ENCODE measurements at places on chromosomes 3 and 15. TPM values are rescaled to one million over a fixed set of nuclear protein-coding genes. Genes with fewer than 3 reads are reported as not detected.

DNA sequence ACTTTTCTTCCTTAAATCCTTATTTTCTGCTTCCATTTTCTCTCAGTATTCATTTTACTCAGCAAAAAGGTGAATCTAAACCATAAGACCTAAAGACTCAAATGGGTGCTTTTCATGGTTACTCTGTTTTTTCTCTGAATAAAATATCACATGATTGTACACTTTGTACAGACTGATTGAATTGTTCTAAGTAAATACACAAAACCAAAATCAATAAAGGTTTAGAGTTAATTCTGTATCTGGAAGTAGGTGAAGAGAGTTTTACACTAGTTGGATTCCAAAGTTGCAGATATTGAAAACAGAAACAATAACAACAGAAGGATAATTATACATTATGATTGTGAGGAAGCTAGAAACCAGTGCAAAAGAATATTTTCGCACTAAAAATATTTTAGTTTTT lies 546.2 kb downstream of the TUSC7 start:
- H3K27ac ChIP-seq, result no peak overlapping the region
- no peaks in the 10 kb centered on the region for H3K4me1 ChIP-seq
- H3K4me3 ChIP-seq, result no peak overlapping the region

The TP63 gene
- not detected for total RNA-seq

- H3K27me3 ChIP-seq, result no peaks in the 10 kb centered on the region
- no peak overlapping the region for H3K27ac ChIP-seq
- no peak for DNase-seq
- no peaks in the 10 kb centered on the region for H3K4me1 ChIP-seq
- no peaks in the 10 kb centered on the region for H3K36me3 ChIP-seq
Measured at GRCh38 chr3:190768891-190769290, 93.6 kb downstream of the GMNC start.

The TRIM42 gene
- not detected for total RNA-seq

The EEF1AKMT4 gene
- total RNA-seq, result 9.6 TPM

The AMOTL2 gene
- 60.3 TPM for total RNA-seq

- H3K27me3 ChIP-seq, result no peaks in the 10 kb centered on the region
- H3K4me3 ChIP-seq, result no peak overlapping the region
- no peak overlapping the region for H3K27ac ChIP-seq
- H3K36me3 ChIP-seq, result no peaks in the 10 kb centered on the region
- no peak for DNase-seq
Measured at GRCh38 chr15:35606450-35606779, 60.5 kb upstream of the DPH6 start.

The TTLL13 gene
- not detected for total RNA-seq

The P2RY1 gene
- 25.2 TPM for total RNA-seq

- no peak overlapping the region for H3K4me3 ChIP-seq
- H3K4me1 ChIP-seq, result no peaks in the 10 kb centered on the region
- no peaks in the 10 kb centered on the region for H3K27me3 ChIP-seq
- no peaks in the 10 kb centered on the region for H3K36me3 ChIP-seq
Measured at GRCh38 chr3:108159105-108159504, 63.1 kb downstream of the IFT57 start.

The SERPINI1 gene
- 9.9 TPM for total RNA-seq

The ZNF662 gene
- not detected for total RNA-seq

GRCh38 chr3:137347132-137347531 lies 389.3 kb downstream of the IL20RB start:
- no peak for DNase-seq
- no peak overlapping the region for H3K27ac ChIP-seq
- H3K36me3 ChIP-seq, result no peaks in the 10 kb centered on the region
- no peaks in the 10 kb centered on the region for H3K27me3 ChIP-seq

- no peak overlapping the region for H3K27ac ChIP-seq
- no peaks in the 10 kb centered on the region for H3K27me3 ChIP-seq
- H3K36me3 ChIP-seq, result 0 out of 2 replicates have a peak, but pooled peaks cover 2% of the 10 kb centered on the region
Measured at GRCh38 chr15:84778194-84778593, 29.8 kb downstream of the ZNF592 start.

- H3K27ac ChIP-seq, result no peak overlapping the region
- DNase-seq, result no peak
- H3K27me3 ChIP-seq, result no peaks in the 10 kb centered on the region
- no peaks in the 10 kb centered on the region for H3K36me3 ChIP-seq
Measured at GRCh38 chr3:71118436-71118835, 465.1 kb downstream of the FOXP1 start.

GRCh38 chr3:54875596-54876268 lies 52.1 kb downstream of the LRTM1 start:
- H3K4me3 ChIP-seq, result no peak overlapping the region
- H3K27me3 ChIP-seq, result no peaks in the 10 kb centered on the region
- H3K36me3 ChIP-seq, result no peaks in the 10 kb centered on the region
- H3K27ac ChIP-seq, result no peak overlapping the region
- H3K4me1 ChIP-seq, result no peaks in the 10 kb centered on the region

GRCh38 chr15:40054855-40055575 lies 16.0 kb upstream of the SRP14 start:
- H3K4me3 ChIP-seq, result no peak overlapping the region
- no peak overlapping the region for H3K27ac ChIP-seq
- H3K27me3 ChIP-seq, result no peaks in the 10 kb centered on the region

GRCh38 chr3:109336291-109336861 lies 970 bp downstream of the DPPA4 start:
- H3K27ac ChIP-seq, result peak overlapping the region; percentile 67
- DNase-seq, result no peak
- peak overlapping the region; percentile 96 for H3K4me3 ChIP-seq
- H3K27me3 ChIP-seq, result no peaks in the 10 kb centered on the region
- peaks cover 7% of the 10 kb centered on the region for H3K4me1 ChIP-seq
- H3K36me3 ChIP-seq, result peaks cover 18% of the 10 kb centered on the region

The HES1 gene
- total RNA-seq, result 12.2 TPM

GRCh38 chr3:158712443-158712842 lies 19.8 kb downstream of the RARRES1 start:
- no peaks in the 10 kb centered on the region for H3K4me1 ChIP-seq
- H3K36me3 ChIP-seq, result no peaks in the 10 kb centered on the region
- no peak for DNase-seq
- H3K27ac ChIP-seq, result no peak overlapping the region
- H3K27me3 ChIP-seq, result no peaks in the 10 kb centered on the region

The ENTPD3 gene
- total RNA-seq, result 0.44 TPM

The ALDH1A3 gene
- total RNA-seq, result 5.7 TPM

- H3K27ac ChIP-seq, result no peak overlapping the region
- H3K4me1 ChIP-seq, result no peaks in the 10 kb centered on the region
- H3K27me3 ChIP-seq, result no peaks in the 10 kb centered on the region
- no peak for DNase-seq
- H3K36me3 ChIP-seq, result no peaks in the 10 kb centered on the region
Measured at GRCh38 chr3:87437765-87438164, 161.4 kb upstream of the POU1F1 start.

The DNAJA4 gene
- 2.5 TPM for total RNA-seq

The IMPG2 gene
- 0.08 TPM for total RNA-seq

- DNase-seq, result no peak
- peaks cover 59% of the 10 kb centered on the region for H3K36me3 ChIP-seq
- no peak overlapping the region for H3K27ac ChIP-seq
- H3K27me3 ChIP-seq, result no peaks in the 10 kb centered on the region
Measured at GRCh38 chr3:183734750-183735494, 37.3 kb downstream of the YEATS2 start.

The UCN2 gene
- not detected for total RNA-seq

GRCh38 chr3:53357458-53357857 lies 10.1 kb upstream of the DCP1A start:
- no peaks in the 10 kb centered on the region for H3K36me3 ChIP-seq
- H3K27me3 ChIP-seq, result no peaks in the 10 kb centered on the region
- no peak for DNase-seq

The CIDEC gene
- not detected for total RNA-seq

DNA sequence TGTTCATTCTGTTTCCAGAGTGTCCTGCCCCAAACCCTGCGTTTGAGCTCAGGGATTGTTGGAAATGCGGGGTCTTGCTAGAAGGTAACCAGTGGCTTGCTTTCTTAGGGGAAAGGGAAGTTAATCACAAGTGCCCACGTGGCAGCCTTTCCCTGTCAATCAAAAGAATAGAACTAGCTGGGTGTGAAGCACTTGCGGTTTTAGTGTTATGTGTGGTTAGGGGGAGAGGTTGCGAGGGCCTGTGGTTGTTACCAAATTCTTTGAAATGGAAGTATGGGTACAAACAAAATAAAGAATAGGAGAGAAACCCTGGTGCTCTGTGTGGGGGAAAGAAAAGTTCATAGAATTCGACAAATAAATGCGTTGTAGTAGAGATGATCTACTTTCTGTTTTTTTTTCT lies 67.6 kb downstream of the FNDC3B start:
- peaks cover 12% of the 10 kb centered on the region for H3K4me1 ChIP-seq
- no peak for DNase-seq
- H3K4me3 ChIP-seq, result no peak overlapping the region
- no peaks in the 10 kb centered on the region for H3K36me3 ChIP-seq
- no peaks in the 10 kb centered on the region for H3K27me3 ChIP-seq

DNA sequence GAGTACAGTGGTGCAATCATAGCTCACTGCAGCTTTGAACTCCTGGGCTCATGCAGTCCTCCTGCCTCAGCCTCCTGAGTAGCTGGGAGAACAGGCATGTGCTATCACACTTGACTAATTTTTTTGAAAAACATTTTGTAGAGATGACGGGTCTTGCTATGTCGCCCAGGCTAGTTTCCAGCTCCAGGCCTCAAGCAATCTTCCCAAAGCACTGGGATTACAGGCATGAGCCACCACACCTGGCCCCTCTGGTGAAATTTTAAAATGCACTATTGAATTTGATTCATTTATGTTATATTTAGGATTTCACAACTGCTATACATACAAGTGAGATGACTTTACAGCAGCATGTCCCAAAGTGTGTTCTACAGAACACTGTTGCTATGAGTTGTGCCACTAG lies 50.8 kb upstream of the TPM1 start:
- peaks cover 4% of the 10 kb centered on the region for H3K4me1 ChIP-seq
- DNase-seq, result no peak
- H3K27ac ChIP-seq, result no peak overlapping the region

The IQCF6 gene
- total RNA-seq, result not detected

- no peak overlapping the region for H3K27ac ChIP-seq
- no peaks in the 10 kb centered on the region for H3K27me3 ChIP-seq
- H3K36me3 ChIP-seq, result no peaks in the 10 kb centered on the region
- no peak overlapping the region for H3K4me3 ChIP-seq
Measured at GRCh38 chr3:189703865-189704264, 72.7 kb downstream of the TP63 start.

DNA sequence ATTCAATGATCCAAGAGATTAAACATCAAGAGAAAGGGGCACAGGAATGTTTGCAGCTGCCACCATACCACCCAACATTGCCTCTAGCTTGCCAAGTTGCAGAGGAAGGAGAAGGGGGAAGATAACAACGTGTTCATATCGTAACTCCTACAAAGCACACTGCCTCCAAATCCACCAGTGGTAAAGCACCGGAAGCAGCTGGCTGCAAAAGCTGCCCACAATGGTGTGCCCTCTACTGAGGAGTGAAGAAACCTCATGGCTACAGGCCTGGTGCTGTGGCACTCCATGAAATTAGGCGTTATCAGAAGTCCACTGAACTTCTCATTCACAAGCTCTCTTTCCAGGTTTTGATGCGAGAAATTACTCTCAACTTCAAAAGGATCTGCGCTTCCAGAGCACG lies 263.9 kb upstream of the STT3B start:
- no peak overlapping the region for H3K27ac ChIP-seq
- H3K27me3 ChIP-seq, result no peaks in the 10 kb centered on the region
- no peak for DNase-seq

DNA sequence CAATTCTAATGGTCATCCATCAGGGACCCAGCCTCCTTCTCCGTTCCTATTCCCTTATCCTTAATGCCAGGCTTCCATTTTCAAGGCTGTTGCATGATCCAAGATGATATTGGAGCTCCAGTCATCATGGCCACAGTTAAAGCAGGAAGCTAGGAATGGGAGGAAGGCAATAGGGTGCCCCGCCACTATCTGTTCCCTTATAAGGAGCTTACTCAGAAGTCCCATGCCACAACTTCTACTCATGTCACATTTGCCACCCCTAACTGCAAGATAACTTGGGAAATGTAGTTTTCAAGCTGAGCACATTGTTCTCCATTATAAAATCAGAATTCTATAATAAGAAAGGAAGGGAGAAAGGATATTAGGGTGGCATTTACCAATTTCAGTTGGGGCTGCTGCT lies 38.6 kb upstream of the SPSB4 start:
- H3K36me3 ChIP-seq, result no peaks in the 10 kb centered on the region
- no peaks in the 10 kb centered on the region for H3K4me1 ChIP-seq
- H3K27me3 ChIP-seq, result no peaks in the 10 kb centered on the region
- no peak overlapping the region for H3K27ac ChIP-seq

- H3K27me3 ChIP-seq, result no peaks in the 10 kb centered on the region
- H3K4me1 ChIP-seq, result peaks cover 9% of the 10 kb centered on the region
- DNase-seq, result no peak
Measured at GRCh38 chr15:101181349-101181748, 70.5 kb downstream of the CHSY1 start.

The SI gene
- total RNA-seq, result not detected

- no peaks in the 10 kb centered on the region for H3K27me3 ChIP-seq
- H3K27ac ChIP-seq, result no peak overlapping the region
- H3K4me1 ChIP-seq, result peaks cover 4% of the 10 kb centered on the region
- no peak for DNase-seq
Measured at GRCh38 chr3:182509844-182510460, 283.4 kb upstream of the ATP11B start.

- no peaks in the 10 kb centered on the region for H3K4me1 ChIP-seq
- no peak for DNase-seq
- H3K27me3 ChIP-seq, result no peaks in the 10 kb centered on the region
- H3K36me3 ChIP-seq, result no peaks in the 10 kb centered on the region
Measured at GRCh38 chr3:64943866-64944265, 256.1 kb upstream of the ADAMTS9 start.

GRCh38 chr15:79815468-79815867 lies 81.3 kb downstream of the MTHFS start:
- H3K36me3 ChIP-seq, result no peaks in the 10 kb centered on the region
- no peaks in the 10 kb centered on the region for H3K27me3 ChIP-seq
- H3K4me1 ChIP-seq, result 0 out of 2 replicates have a peak, but pooled peaks cover 4% of the 10 kb centered on the region
- DNase-seq, result no peak
- no peak overlapping the region for H3K27ac ChIP-seq
- H3K4me3 ChIP-seq, result no peak overlapping the region

DNA sequence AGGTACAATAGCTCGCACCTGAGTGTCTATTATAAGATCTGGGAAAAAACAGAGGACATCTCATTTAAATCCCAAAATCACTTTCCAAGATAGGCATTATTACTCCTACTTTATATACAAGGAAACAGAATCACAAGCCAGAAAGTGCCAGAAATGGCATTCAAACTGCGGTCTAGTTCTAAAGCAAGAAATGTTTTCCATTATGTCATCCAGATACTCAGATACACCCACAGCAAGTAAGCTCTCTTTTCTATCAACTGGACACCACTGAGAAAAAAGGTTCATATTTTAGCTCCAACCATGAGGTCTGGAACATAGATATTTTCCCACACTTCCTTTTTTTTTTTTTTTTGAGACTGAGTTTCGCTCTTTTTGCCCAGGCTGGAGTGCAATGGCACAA lies 8.1 kb downstream of the SLC33A1 start:
- no peak overlapping the region for H3K27ac ChIP-seq
- no peaks in the 10 kb centered on the region for H3K27me3 ChIP-seq
- no peaks in the 10 kb centered on the region for H3K36me3 ChIP-seq
- no peak for DNase-seq
